ENCODE measurements at places on chromosomes 3 and 15.
A peak's percentile ranks its signal among the peaks of the same experiment; 100 is the strongest.

- DNase-seq = no peak
These were observed 71.2 kb downstream of the SSUH2 start for GRCh38 chr3:8573342-8573926.

GRCh38 chr3:126014252-126014651 lies 45.3 kb downstream of the ROPN1B start:
- DNase-seq = no peak

- DNase-seq = no peak
These were observed 23.1 kb upstream of the CHD2 start for GRCh38 chr15:92877000-92877399.

- no peak for DNase-seq
These were observed 152.8 kb downstream of the TIGIT start for GRCh38 chr3:114446600-114446999.

DNA sequence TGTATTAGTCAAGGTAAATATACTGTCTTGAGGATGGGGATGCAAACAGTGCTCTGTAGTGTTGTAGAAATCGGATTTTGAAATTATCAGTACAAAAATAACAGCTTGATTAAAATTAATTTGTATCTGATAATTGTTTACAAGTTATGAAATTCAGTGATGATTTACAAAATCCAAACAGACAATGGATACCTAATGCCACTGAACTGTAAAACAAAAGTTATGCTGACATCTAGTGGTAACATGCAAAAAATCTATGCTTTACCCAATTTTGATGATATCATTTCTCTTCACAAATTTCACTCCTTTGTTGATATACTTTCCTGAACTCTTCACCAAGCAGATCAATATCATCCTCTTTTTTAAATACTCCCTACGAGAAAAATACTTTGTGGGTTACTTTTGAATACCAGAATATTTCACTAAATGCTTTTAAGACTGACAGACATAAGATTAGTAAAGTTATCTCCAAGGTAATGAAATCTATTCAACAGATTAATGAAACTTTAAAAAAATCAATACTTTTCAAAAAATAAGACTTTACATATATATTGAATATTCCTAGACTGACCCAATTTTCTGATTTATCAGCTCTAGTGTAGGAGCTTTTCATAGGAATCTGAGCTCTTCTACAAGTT lies 36.0 kb downstream of the MNS1 start:
- DNase-seq = no peak

DNA sequence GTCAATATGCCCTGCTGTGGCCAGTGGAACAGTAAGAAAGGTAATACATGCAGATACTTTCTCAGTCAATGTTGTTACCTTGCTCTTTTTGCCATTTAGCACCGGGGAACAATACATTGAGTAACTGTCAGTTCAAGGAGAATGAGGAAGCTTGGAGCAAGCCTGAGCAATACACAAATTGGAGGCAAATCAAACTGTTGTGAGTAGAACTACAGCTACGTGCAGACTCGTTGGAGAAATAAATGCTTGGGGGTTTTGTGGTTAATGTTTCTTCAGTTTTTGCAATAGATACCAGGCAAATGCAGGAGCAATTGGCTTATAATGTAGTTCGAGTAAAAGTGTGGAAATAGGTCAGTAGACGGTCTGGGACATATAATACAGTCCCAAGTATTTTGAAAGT lies 587.3 kb upstream of the ROBO1 start:
- DNase-seq = no peak

DNA sequence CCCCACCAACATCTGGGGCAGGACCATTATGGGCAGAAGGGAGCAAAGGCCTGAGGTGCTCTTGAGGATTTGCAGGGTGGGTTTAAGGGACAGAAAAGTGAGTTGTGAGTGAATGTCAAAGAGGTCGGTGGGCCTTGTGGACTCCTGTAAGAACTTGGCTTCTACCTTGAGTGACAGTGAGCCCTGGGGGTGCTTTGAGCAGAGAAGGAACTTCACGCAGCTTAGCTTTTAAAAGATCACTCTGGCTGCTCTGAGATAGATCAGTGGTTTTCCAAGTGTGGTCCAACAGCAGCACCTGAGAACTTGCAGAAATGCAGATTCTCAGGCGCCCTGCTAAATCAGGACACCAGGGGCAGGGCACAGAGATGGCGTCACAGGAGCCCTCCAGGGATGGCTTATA lies 15.3 kb upstream of the ALAS1 start:
- no peak for DNase-seq

DNA sequence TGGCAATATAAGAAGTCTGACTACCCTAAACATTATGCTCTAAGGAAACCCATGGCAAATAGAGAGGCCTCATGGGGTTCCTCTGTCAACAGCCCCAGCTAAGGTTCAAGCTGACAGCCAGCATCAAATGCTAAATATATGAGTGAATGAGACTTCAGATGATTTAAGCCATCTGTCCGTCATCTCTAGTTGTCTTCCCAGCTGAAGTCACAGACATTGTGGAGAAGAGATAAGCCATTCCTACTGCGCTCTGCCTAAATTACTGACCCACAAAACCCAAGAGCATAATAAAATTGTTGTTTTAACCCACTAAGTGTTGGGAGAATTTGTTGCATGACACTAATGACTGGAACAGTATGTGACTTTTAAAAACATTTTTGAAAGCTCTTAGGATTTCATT lies 87.3 kb upstream of the IGSF10 start:
- DNase-seq = no peak

- DNase-seq = no peak
These were observed 97.6 kb upstream of the ALDH1A3 start for GRCh38 chr15:100781961-100782530.

GRCh38 chr3:125098611-125099291 lies 43.0 kb upstream of the HEG1 start:
- DNase-seq = no peak

DNA sequence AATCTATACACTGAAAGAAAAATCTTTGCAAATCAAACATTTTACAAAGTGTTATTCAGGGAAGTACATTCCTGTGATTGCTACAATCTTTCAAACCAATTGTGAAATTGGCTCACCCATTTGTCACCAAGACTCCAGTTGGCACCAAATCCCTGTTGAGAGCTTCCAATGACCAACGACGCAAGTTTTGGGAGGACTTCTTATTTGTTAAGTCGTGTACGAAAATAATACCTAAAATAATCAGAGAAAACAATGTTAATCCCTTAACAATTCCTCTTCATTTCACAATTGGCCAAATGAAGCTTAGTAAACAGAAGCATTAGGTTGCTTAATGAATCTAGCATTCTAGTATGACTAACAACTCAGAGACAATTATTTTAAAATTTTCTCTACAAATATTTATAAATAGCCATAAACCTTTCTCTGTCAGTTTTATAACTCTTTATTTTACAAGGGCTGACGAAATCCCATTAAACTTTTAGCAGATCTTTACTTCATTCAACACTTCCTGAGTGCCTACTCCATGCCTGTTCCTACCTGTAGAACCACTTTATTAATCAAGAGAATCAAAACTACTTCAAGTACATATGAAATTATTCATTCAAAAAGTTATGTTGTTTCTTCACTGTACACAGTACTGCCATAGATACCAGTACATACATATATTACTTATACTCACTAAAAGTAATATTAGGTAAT lies 24.0 kb upstream of the HGD start:
- DNase-seq = no peak

- no peak for DNase-seq
These were observed 136.8 kb upstream of the FOXB1 start for GRCh38 chr15:59867086-59867855.

DNA sequence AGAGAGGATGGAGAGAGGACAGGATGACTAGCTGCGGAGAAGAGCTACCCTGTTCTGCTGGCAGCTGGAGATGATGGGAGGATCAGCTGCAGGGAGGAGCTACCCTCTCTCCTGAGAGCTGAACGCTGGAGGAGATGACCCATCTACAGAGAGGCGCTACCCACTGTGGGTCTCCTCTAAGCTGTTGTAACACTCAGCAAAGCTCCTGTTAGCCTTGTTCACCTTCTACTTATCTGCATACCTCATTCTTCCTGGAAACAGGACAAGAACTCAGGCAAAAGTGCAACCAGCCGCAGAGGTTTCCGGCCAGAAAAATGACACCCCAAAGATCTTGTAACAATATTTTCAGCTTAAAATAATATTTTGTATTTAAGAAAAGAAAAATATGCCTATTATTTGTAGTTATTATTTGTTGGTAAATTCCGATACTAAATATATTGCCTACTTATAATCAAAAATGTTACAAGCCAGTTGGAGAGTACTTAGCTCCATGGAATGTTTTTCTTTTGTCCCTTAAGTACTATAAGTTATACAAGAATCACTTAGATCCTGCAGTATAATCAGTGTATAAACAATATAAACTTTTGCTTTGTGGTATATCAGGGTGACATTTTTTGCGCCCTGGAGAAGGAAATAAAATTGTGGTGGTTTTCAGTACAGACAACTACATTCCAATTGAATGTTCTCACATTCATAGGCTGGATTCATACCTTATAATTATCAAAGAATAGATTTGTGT lies 1188.0 kb upstream of the CADM2 start:
- DNase-seq = no peak

DNA sequence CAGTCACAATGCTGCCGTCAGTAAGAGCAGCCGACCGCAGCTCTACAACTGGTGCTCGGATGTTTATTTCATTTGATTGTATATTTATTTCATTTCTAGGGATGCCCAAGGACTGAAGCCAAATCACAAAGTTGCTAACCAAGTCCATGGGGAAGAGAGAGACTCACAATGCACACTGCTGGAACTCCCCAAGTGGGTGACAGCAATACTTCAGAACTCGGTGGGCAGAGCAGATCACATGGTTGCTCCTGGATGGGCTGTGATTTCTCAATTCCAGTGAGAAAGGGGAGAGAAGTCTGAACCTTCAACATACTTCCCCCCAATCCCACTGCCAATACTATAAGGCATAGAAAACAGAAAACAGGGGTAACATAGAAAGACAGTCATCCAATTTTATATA lies 265.8 kb upstream of the WNT5A start:
- no peak for DNase-seq

GRCh38 chr15:59457103-59457502 lies 19.1 kb downstream of the FAM81A start:
- no peak for DNase-seq

DNA sequence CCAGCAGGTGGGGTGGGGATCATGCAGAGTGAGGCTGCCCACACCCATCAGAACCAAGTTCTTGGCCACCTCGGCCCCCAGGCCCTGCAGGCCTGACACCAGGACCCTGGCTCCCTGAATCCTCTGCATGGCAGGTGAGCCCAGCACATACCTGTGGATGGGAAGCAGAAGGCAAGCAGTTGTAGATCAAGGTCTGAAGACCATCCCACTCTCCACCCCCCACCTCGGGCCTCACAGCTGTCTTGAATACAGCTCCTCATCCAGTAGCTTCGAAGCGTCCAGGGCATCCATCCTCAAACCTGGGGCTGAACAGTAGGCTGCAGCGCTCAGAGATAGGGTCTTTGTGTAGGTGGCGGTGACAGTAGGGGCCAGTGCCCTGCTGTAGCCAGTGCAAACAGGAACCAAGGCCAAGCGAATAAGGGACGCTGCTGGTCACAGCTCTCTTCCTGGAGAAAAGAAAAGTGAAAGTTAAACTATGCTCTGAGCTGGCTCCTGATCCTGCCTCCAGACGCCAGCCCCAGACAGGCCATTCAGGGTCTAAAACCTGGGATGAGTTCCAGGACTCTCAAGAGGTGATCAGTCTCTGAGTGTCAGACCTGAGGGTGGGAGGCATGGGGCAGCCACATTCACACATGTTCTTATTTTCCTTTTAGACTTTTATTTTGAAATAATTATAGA lies at the start of gene UBA7:
Gene UBA7 (minus strand): TSS at position 457 of the 678 bp plus-strand sequence. CDS start 166 bp downstream, at position 291.
- DNase-seq = peak; percentile 45

GRCh38 chr3:195839260-195840010 lies 27.7 kb upstream of the MUC4 start:
- DNase-seq = no peak

DNA sequence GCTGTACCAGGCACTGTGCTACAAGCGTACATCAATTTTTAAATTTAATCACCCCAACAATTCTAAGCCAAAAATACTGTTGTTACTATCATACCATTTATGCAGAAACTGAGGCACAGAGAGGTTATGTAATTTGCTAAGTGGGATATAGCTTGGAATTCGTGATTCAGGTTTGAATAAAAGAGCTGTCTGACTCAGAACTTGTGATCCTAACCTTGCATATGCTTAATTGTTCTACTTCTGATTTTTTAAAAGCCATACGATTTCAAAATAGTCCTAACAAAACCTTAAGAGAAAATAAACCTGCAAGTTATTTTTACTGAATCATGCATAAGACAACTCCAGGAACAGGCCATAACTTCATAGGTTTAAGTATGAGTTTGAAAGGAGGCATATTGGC lies 498.0 kb upstream of the CFAP20DC start:
- no peak for DNase-seq

DNA sequence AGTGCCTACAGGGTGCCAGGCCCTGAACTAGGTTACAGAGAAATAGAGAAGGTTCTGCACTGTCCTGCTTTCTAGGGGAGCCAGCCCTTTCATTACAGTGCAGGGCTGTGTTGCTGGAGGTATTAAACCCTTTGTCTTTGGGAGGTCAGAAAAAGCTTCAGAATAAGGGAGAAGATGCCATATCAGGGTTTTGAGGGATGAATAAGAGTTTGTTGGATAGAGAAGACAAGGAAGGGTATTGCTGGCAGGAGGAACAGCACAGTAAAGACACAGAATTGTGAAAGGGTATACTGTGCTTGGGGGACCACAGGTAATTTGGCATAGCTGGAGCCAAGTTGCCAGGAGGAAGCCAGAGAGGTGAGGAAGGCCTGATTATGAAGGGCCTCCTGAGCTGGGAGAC lies 23.0 kb downstream of the NOX5 start:
- DNase-seq = no peak

DNA sequence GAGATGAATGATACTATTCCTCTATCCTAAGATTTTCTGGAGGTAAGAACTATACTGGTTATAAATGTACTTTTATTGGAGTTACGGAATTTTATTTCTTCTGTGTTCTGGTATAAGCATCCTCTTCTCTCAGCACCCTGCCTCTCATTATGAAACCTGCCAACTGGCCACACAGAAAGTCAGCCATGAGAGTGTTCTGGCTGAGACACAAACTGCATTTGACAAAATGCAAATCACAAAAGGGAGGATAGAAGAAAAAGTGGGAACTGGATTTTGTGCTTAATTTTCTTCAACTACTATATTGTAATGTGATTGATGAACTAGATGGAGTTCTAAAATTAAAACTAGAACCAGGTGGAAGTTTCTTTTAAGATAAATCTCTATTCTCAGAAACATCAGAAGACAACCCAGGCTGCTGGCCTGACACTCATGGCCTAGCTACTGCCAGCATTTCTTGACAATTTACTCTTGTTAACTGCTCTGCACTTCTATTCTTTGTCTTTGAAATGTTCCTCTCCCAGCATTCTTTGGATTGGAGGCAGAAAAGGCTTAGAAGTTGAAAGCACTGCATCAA lies 143.1 kb downstream of the WDR76 start:
- no peak for DNase-seq

GRCh38 chr3:172309741-172310427 lies 138.4 kb downstream of the GHSR start:
- no peak for DNase-seq

- no peak for DNase-seq
These were observed 114.9 kb downstream of the SLC25A26 start for GRCh38 chr3:66335671-66336070.

All from activated T-helper 2 cell treated with anti-CD3 and anti-CD28 coated beads, Interferon-gamma antibody, Interleukin-2, Interleukin-4, amounts not matched to agents 10 μg/mL and 5 μg/mL and 100 μg/mL, durations not matched to agents 14 hours and 24 hours and 36 hours (primary cell).